Activated T-cell treated with anti-CD3 and anti-CD28 coated beads for 24 hours (primary cell): ENCODE measurements at places on chromosomes 5 and 9.

- DNase-seq, result peak; percentile 65
Observed at GRCh38 chr5:175696139-175696854, 38.4 kb downstream of the HRH2 start.

GRCh38 chr5:31674371-31674951 is 35.5 kb downstream of the PDZD2 start:
- DNase-seq, result no peak

GRCh38 chr9:93678199-93679019 is 102.0 kb downstream of the PHF2 start:
- DNase-seq, result no peak

DNA sequence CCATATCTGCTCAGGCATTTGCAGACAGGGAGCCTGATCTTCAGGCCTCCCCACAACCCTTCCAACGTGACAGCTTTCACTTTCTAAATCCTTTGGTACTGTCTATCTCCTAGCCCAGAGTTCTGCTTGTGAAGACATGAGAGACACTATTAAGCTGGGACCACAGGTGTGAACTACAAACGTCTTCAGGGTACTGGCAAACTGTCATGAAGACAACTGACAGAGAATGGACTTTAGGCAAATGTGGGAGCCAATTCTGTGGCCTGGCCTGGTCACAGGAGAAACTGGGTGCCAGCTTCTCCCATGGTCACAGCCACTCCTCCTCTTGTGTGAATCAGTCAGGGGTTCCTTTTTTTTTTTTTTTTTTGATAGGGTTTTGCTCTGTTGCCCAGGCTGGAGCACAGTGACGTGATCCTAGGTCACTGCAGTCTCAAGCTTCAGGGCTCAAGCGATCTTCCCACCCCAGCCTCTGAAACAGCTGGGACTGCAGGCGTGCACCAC is 10.4 kb downstream of the TRIM14 start:
- no peak for DNase-seq

GRCh38 chr5:93079046-93079445 is 502.0 kb downstream of the NR2F1-AS1 start:
- no peak for DNase-seq

DNA sequence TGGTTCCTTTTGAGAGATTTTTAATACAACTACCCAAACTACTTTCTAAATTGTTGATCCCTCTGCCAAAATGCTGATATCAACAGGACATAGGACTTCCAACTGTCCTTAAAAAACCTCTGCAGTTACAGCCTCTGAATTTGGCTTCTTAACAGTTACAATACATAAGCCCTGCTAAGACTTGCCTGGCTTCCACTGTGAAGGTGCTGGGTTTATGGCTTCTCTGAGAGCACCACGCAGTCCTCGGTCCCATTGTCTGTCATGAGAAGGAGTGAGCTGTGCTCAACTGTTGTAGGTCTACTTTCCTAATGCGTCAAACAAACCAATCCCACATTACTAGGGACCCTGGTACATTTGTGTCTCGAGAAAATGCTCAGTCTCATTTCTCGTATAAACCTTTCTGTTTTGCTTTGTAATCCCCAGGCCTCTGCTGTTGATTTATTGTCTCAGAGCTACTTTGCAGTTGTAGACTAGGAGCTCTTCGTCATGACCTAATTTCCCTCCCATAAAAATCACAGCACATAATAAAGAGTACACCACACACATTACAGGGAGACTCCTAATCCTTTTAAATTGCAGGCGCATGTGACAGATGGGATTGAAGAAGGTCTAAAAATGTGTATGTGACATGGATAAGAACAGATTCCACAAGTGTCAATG is 274.9 kb downstream of the NR3C1 start:
- DNase-seq, result no peak

GRCh38 chr5:40029711-40030495 is 605.1 kb upstream of the DAB2 start:
- DNase-seq, result no peak

- DNase-seq, result no peak
Observed at GRCh38 chr5:131224387-131225201, 39.3 kb upstream of the CDC42SE2 start.

GRCh38 chr5:179872828-179873575 is 14.4 kb upstream of the MRNIP start:
- DNase-seq, result no peak

DNA sequence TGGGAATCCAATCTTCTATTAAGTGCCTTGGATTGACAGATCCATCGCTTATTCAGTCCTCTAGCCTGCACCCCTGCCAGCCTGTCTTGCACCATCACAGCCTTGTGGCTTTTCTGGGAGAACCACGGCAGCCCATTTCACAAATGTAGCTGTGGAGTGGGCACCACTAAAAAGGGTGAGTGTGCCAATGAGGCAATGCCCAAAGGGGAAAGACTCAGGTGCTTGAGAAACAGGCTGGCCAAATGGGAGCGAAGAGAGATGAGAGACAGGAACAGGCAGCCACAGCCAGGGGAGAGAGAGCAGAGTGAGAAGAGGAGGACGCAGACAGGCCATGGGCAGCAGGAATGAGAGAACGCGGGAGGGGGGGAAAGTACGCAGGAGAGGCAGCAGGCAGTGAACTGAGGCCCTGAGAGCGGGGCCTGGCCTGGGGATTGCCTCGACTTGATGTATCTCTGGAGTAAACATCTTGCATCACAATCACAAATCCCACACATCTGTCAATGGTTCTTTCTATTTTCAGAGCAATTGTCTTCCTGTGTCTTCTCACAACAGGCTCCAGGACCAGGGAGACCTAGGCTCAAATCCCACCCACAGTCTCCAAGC is 173.1 kb downstream of the SYK start:
- no peak for DNase-seq

DNA sequence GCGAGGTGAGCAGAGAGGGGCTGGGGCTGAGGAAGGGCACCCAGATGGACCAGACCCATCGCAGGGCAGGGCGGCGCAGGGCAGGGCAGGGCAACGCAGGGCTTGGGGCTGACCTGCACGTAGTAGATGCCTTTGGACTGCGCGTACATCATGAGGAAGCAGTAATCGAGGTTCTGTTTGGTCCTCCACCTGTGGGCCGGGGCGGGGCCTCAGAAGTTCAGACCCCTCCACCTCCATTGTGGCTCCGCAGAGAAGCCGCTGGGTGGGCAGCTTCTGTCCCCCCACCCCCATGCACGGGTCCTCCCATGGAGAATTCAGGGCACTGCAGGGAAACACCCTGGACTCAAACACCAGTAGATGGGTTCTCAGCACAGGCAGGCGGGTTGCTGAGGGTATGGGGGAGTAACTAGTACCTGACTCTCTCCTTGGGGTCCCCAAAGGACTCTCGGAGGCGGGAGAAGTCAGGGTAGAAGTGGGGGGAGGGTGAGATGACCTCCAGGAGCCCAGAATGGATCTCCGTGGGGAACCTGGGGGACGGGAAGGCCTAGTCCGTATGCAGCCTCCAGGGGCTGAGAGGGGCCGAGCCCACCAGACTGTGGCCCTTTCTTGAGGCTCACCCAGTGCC is 6.4 kb downstream of the LTC4S start:
- DNase-seq, result no peak

DNA sequence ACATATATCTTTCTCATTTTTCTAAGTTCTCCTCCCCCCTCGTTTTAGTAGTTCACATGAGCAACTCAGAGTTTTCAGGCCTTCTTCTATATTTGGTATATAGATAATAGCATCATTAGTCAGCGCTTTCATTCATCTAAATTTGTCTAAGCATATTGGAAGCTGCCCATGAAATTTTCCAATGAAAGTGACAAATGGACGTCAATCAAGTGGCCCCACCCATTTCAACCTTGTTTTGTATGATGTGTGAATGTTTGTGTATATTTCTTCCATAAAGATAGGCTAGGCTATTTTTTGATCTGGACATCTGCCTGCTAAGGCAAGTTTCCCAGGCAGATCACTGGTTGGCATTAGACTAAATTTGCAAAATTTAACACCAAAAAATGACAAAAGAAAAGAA is 104.0 kb upstream of the SSBP2 start:
- no peak for DNase-seq

DNA sequence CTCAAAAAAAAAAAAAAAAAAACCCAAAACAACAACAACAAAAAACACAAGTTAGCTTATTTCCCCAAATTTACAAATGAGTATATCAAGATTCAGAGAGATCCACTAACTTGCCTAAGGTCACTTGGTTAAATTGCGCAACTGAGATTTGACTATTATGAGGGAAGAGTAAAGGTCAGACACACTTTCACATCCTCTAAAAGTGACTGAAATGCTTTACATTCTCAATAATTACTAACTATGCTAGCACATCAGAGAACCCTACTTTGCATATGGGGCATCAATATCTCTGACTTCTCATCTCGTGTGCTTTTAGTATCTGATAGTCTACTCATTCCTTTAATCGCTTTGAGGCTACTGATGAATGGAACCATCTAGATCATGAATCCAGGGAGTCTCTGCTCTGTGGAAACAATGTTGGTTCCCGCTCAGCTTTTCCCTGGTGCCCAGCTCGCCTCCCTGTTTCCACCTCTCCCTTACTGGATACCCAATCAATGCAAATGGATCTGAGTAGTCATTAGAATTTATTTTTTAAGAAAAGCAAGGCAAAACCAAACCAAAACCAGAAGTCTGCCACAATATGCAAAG is 182.1 kb upstream of the TRIM32 start:
- DNase-seq, result no peak

- DNase-seq, result no peak
Observed at GRCh38 chr5:101860563-101860962, 435.5 kb downstream of the SLCO4C1 start.

DNA sequence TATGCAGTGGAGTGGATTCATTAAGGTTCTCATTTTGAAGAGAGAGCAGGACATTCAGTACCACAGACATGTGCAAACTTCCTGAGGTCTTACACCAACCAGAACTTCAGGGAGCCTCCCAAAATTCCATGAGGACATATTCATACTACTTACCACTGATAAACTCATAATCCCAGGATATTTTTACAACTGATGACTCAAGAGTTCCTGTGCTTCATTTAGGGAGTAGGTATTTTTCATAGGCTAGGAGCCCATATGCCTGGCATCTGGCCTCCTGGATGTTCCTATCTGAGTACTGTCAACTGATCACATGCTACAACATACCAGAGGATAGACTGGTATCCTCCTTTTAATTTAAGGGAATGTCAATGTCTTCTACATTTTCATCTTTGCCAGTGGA is 578.0 kb downstream of the EFNA5 start:
- DNase-seq, result no peak

- DNase-seq, result no peak
Observed at GRCh38 chr5:1515921-1516571, 7.7 kb downstream of the LPCAT1 start.

- DNase-seq, result peak; percentile 84
Observed at GRCh38 chr5:138459311-138459933, 5.9 kb upstream of the EGR1 start.

DNA sequence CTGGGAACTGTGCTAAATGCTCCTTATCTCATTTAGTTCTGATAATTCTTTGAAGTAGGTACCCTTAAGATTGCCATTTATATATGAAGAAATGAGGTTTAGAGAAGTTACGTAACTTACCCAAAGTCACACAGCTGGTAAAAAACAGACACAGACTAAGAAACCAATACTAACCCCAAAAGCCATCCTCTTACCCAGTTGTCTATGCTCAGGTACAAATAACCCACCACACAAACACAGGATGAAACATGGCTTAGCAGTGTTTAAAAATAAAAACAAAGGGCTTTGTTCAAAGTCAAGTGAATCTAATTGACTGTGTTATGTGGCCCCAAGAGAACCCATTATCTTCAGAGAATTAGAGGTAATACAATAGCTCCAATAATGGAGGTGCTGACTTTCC is 37.0 kb upstream of the IL7R start:
- no peak for DNase-seq
